ENCODE measurements at places on chromosomes 2 and 18.

DNA sequence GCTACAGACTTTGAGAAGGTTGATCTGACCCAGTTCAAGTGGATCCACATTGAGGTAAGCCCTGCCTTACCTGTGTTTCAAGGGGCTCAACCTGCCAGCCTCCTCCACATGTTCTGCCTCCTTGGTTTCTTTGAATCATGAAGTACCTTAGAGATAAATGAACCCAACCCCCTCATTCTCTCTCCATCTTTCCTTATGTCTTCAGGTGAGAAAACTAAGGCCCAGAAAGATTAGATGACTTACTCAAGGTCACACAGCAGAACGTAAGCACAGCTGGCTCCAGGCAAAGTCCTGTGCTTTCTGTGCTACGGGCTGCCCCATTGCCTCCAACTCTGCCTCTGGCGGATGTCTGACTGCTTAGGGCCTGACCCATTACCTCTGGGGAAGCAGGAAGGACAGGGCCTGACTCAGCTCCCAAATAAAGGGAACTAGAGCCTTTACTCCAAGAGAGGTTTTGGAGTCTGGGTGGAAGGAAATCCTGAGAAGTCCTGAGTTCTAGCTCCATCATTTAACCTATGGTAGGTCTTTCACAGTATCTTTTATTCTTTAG, 10.3 kb downstream of the KHK start:
- DNase-seq, result no peak

DNA sequence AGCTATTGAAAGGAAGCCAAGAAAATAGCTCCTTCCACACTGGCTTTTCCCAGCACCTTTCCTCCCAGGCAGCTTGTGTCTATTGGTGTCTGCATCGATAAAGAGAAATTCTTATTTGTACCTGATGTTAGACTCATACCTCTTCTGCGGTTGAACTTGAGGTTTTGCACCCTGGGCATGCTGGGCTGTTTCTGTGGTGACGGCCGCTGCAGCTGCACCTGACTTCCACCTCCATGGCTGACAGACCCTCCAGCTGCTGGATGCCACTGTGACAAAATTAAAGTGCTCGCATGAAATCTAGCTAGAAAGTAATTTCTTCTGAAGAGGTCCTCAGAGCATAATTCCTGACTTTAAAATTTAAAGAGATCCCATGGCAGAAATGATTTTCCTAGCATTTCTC, 6.6 kb downstream of the FECH start:
- no peak for DNase-seq

GRCh38 chr2:136407952-136408318, 290.0 kb upstream of the CXCR4 start:
- no peak for DNase-seq

DNA sequence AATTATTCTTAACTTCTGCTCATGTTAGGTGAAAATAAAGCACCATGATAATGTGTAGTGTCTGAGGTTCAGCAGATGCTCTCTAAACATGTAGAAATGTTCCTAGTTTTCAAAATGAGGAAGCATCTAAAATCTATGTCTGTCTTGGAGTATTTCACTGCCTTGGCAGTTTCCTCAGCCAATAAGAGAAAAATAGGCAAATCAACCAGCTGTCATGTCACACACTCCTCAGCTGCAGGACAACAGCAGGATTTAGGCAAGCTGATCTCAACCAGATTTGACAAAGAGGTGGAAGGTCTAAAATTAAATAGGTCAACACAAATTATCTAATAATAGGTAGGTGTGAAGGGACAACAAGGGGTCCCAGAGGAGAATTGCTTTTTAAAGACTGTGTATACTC, 164.1 kb upstream of the BOD1L2 start:
- DNase-seq, result no peak

GRCh38 chr2:189347540-189347939, 93.7 kb upstream of the WDR75 start:
- DNase-seq, result no peak

GRCh38 chr2:74250189-74250631, 51.8 kb downstream of the MTHFD2 start:
- no peak for DNase-seq

DNA sequence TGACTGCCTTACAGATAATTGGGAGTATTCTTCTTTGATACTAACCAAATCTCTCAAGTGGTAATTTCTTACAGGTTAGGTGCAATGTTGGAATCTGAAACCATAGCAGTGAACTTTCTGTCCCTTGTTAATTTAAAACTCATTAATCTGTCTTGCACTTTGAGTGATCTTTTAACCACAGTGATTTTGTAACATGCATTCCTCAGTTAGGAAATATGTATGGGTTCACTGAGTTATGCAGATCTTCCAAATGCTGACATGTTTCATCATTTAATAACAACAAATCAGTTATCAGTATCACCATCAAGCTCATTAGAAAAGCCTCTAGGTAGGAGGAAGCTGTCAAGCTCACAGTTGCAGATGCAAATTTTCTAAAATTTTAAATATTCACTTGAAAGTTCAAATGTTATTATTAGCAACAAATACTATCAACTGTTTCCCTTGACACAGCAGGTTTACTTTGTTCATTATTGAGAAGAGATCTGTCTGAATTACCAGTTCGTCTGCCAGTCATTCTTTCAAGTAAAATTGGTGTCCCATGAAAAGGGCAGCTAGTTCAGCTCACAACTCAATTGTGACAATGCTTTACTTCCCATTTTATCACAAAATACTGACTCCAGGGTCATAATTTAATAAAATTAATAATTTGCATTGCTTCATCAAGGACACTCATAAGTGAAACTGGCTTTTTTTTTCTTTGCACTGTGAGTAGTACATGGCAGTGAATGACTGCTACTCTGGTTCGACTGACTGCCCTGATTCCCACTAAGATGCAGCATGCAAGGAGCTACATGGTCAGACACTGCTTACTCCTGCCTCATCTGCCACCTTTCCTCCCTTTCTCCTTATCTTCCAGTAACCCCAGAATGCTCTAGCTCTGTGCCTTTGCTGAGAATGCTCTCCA, 31.6 kb downstream of the SUCLG1 start:
- DNase-seq, result no peak

Measured in stimulated activated CD8-positive, alpha-beta memory T cell treated with anti-CD3 and anti-CD28 coated beads, Interleukin-7, amount 100 ng/mL, for 48 hours (primary cell).